ENCODE measurements at places on chromosomes 2 and 18.

DNA sequence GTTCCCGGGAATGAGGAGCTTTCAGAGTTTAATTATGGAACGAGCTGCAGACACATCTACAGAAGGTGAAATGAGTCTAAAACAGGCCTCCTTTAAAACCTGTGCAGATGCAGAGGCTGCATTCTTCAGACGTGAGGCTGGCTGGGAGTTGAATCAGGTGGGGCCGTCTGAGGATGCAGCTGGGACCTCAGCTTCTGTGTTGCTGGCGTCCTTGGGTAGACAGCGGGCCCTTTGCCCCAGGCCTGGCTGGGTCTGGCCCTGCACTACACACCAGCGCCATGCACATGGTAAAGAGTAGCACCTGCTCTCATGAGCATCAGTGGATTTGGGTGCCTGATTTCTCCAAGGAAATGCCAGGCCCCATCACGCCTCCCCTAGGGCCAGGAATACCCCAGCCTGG lies 67.3 kb downstream of the TMEM18 start:
- no peak for DNase-seq

GRCh38 chr18:50119296-50119695 lies 75.7 kb downstream of the MYO5B start:
- no peak for DNase-seq

- DNase-seq = peak; percentile 2
Measured at GRCh38 chr2:32947484-32948143, 861 bp downstream of the LTBP1 start.

DNA sequence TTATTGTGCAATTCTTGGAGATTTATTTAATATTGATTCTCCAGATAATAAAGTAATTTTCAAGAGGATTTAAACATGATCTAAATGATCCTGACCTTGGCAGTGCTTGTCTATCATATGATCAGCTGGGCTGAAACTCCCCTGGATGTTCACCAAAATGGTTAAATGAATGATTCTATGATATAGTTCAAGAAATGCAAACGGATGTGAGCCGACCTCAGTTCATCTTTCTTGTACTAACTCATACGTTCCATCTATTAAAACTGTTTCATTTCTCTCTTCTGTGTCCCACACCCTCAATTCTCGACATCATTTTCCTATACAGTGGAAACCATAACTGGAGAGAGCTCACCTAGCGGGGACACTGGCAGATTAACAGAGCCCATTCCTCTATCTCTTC lies 281.7 kb upstream of the CCDC68 start:
- no peak for DNase-seq

DNA sequence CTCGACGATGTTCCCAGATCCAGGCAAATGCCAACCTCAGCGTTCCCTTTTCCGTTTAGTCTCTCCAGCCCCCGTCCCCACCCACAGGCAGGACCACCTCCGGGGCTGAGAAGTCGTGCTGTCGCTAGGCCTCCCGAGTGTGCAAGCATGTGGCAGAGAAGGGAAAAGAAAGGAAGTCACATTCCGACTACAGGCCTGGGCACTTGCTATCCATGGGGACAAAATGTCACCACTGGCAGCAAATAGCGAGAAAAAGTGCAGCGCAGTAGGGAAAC lies 420 bp downstream of the PIGN start:
- no peak for DNase-seq

DNA sequence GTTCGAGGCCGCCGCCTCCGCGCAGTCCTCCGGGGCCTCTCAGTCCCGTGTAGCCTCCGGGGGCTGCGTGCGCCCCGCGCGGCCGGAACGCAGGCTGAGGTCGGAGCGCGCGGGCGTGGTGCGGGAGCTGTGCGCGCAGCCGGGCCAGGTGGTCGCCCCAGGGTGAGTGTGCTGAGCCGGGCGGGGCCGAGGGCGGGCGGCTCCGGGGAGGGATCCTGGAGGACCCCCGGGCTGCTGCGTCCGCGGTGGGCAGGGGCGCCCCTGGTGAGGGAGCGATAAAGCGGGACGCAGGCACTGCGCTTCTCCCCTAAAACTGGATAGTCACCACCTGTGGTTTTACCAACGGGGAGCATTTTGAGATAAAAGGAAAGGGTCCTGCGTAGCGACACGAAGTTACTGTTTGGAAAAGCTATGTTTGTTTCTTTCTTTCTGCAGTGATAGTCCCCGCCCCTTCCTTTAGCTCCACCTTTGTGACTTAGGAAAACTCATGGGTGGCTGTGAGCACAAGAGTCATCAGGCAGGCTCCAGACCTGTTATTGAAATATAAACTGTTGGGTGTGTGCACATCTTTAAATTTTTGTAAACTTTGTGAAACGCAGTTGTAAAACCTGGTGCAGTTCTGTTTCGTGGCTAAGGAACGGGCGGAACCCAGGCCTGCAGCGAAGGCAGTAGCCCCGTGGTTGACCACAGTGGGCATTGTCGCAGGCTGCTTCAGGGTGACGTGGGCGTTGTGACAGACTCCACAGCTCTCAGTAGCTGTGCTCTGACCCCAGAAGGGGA lies 687 bp downstream of the CTDP1 start:
- DNase-seq = peak; percentile 27

Measured in CD4-positive, alpha-beta T cell treated with Interleukin-6 at 100 ng/mL for 8 hours (primary cell).